Uterus (tissue), 4 donors: ENCODE measurements at places on chromosomes 1 and 21. TPM values are rescaled to one million over a fixed set of nuclear protein-coding genes. Genes with fewer than 3 reads are reported as not detected.

Gene TDRD5
- total RNA-seq = not detected

DNA sequence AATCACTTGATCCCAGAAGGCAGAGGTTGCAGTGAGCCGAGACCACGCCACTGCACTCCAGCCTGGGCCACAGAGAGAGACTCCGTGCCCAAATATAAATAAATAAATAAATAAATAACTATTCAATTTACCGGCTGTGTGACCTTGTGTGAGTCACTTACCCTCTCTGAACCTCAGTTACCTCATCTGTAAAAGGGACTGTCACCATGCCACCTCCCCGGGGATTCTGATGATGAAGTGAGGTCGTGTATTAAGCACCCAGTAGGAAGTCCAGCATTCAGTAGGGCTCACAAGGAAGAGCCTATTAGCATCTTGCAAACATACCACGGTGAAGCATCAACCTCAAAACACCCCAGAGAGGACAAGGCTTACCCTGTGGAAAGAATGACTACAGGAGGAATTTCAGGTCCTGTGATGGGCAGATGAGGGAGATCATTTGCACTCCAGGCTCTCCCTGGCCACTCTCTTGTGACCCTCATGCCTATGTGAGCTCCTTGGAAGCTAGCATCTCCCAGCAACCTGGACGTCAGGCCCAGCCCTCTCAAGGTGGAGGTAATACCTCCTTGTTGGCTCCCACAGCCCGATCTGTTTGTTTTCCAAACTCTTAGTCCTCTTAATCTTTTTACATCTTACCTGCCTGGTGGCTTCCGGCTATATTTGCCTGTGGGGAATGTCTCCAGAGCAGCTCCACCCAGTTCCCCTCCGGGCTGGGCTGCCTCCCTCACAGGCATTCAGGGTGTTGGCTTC lies 7.6 kb upstream of the C1QA start:
- no peak overlapping the region for H3K27ac ChIP-seq
- no peak for DNase-seq
- no peak overlapping the region for H3K4me3 ChIP-seq
- H3K36me3 ChIP-seq = no peaks in the 10 kb centered on the region
- no peaks in the 10 kb centered on the region for H3K27me3 ChIP-seq

Gene NTMT2
- total RNA-seq = not detected

GRCh38 chr21:42298237-42298636 lies 17.0 kb downstream of the TFF3 start:
- H3K4me3 ChIP-seq = no peak overlapping the region
- no peaks in the 10 kb centered on the region for H3K27me3 ChIP-seq
- no peak for DNase-seq
- no peak overlapping the region for H3K27ac ChIP-seq
- no peaks in the 10 kb centered on the region for H3K4me1 ChIP-seq

DNA sequence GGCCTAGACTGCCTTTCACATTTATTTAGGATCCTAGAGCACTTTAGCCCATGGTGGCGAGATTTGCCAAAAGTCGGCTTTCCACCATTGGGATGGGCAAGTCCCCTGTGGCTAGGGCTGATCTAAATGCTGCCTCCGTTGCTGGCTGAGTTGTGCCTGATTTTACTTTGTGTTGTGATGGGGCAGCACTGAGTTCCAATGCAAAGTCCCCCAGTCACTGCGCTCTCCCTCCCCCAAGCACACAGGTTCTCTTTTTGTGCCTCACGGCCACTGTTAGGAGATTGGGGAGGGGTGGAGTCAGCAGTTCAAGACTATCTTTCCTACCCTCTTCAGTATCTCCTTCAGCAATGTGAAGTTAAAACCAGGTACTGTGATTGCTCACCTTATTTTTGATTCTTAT lies 66.7 kb upstream of the COX20 start:
- DNase-seq = no peak
- no peaks in the 10 kb centered on the region for H3K4me1 ChIP-seq
- H3K27me3 ChIP-seq = no peaks in the 10 kb centered on the region
- no peaks in the 10 kb centered on the region for H3K36me3 ChIP-seq
